ENCODE measurements at places on chromosomes 7 and 10.

DNA sequence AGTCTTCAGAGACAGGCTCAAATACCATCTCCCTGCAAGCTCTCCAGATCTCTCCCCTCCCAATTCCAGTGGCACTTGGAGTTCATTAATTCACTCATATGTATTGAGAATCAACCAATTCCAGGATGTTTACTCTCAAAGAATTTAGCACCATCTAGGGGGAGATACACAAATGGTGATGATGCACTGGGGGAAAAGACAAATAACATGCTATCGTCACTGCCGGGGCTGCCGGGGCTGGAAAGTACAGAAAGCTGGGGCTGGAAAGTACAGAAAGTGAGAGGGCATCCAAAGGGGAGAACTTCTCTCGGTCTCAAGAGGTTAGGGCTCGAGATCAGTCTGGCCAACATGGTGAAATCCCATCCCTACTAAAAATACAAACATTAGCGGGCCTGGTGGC, 118.7 kb downstream of the MKX start:
- no peak for DNase-seq

DNA sequence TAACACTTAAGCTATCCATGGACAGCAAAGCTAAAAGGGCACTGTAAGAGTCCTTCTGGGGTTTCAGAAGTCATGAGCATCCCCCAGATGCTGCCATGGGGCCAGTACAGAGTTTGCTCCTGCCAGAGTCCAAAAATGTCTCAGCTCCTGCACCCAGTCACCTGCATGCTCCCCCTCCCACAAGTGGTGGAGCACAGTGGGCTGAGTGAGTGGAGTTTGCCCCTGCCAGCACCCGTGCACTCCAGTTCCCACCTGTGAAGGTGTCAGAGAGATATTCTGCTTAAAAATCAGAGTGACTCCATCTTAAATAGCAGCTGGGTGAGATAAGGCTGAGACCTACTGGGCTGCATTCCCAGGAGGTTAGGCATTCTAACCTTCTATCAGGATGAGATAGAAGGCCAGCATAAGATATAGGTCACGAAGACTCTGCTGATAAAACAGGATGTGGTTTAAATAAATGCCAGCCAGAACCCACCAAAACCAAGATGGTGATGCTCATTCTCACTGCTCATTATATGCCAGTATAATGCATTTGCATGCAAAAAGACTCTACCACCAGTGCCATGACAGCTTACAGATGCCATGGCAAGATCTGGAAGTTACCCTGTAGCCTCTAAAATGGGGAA, 140.1 kb upstream of the ZNF92 start:
- DNase-seq, result no peak

DNA sequence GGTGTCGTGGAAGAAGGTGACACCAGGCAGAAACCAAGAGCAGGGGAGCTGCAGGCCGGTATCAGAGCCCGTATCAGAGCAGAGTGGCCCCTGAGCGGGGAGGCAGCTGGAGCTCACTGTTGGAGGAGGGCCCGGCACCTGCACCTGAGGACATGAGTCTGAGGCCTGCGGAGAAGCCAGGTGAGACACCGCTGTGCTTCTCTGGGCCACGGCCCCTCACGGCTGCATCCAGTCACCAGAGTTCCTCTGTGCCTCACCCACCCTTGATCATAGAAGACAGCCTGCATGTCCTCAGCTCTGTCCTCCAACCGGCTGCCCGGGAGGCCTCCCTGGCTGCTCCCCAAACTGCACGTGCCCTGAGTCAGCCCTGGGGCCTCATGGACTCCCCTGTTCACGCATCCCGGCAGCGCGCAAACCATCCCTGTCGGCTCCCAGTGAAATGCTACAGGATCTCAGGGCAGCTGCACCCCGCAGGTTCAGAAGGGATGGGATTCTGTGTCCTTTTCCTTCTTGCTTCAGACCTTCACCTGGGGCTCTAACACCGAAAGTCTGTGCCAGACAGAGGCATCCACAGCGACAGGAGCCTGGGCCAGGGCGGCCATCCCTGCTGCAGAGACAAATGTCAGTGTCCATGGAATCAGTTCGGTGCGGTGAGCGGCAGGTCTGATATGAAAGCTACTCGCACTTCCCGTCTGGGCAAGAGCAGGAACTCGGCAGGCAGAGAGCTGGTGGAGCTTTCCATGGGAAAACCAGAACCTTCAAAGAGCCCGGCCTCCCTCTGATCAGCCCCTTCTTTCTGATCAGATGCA, 111.9 kb upstream of the FAM20C start:
- no peak for DNase-seq

DNA sequence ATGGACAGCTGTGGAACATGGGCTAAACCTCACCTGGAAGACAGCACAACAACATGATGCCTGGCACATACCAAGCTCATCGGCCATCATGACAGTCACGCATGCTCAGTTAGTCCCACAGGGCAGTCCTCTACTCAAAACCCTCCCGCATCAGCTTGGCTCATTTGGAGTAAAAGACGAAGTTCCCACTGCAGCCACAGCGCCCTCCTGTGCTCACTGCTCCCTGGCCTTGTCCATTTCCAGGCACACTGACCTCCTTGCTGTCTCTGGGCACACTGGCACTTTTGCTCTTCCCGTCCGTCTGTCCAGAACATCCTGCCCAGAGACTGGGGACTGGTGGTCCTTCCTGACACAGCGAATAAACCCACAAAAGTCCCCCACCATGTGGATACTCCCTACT, 66.2 kb downstream of the LARP4B start:
- DNase-seq, result no peak

DNA sequence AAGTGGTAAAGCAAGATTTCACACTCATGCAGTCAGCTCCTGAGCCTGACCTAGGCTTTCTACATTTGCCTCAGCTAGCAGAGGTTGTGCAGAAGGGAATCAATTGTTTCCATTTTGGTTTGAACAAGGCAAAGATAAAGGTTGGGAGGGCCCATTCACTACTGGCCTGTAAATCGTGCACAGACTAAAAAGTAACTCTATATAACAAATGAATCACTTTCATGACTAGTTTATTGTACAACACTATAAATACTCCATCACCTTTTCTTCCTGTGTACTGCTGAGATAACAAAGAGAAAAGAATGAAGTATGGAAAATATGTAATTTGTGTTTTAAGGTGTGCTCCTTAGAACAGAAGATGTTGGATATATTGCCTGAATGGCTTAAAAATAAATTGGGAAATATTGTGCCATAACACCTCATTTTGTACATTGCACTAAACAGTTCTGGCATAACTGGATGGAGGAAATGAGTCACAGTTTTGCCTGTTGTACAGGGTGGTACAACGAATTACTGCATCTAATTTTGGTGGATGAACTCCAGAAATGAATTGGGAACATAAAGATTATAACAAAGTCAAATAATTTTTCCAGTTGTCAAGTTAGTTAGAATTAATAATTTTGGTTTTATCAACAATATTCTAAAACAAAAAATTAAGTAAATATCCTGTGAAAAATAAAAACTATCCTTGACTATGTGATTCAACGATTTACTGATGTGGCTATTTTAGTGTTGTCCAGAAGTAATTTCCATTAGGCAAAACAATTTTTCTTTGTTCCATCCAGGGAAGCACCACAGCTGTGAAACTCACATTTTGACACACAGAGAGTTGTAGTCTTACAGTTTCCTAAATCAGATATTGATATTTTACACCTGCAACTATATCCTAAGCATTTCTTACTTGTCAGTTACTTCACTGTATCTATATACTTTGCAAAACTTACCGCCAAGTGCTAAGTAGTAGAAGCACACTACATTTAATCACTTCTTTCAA, 18.0 kb downstream of the SEMA3C start:
- DNase-seq, result no peak

GRCh38 chr7:134364619-134365037, 47.9 kb upstream of the SLC35B4 start:
- DNase-seq, result no peak

GRCh38 chr7:124992851-124993562, 63.4 kb upstream of the POT1 start:
- no peak for DNase-seq

DNA sequence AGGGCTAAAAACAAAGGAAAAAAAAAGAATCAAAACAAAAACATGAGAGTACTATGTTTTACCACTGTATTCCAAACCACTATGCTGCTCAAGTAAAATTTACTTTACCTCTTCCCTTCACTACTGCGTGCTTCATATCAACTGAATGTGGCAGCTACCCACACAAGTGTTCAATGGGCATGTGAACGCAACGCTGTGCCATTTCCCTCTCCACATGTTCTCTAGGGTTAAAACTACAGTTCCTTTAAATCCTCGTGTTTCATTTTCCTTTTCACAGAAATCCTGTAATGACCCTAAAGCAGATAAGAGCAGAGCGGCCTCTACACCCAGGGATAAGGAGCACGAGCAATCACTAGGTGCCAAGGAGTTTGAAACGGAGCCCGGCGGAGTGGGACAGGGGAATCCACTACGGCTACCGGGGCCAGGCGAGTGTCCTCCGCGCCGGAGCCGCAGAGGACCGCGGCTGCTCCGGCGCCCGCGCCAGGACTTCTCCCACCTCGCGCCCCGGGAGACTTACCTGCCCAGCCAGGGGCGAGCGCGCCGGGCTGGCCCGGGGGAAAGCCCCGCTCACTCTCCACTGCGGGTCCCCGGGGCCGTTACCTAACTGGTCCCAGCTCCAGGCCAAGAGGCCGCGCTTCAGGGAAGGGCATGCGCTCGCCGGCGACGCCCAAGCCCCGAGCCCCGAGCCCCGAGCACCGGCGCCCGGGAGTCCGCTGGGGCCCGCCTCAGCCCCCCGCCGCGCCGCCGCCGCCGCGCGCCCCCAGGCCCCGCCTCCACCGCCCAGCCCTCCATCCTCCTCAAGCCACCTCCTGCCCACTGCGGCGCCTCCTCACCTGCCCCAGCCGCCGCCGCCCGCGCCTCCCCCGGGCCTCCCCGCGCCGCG, 711 bp downstream of the NAMPT start:
- DNase-seq, result no peak

DNA sequence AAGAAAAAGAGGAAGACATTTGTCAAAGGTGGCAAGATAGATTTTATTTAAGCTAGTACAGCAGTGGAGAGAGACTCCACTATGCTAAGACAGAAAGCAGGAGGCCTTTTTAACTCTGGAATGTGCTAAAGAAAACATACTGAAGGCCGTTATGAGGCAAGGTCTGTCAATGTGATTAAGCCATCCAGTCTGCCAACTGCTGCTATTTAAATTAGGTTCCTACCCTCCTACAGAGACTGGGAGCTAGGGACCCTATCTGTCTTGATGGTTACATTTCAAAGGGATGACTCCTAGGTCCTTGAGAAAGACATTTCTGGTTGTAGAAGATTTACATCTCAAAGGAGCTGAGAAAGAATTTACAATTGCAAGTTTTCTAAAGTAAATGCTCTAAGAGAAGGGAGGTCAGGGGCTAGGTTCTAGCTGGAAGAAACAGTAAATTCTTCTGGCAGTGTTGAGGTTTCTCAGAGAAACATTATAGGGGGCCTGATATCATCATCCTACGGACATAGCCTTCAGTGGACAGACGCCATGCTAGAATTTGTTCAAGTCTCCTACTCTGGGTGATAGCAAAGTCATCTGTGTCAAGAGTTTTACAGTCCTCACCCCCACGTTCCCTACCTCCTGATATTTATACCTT, 211.6 kb downstream of the PHF14 start:
- DNase-seq, result no peak

GRCh38 chr7:109939207-109939606, 1151.7 kb upstream of the LRRN3 start:
- no peak for DNase-seq

GRCh38 chr7:18894155-18894554, 223.3 kb downstream of the TWIST1 start:
- DNase-seq, result no peak

All from GM12892 (cell line).